Cardiac muscle cell (in vitro differentiated cells and primary cell): ENCODE measurements at places on chromosomes 1 and 21.

- DNase-seq = no peak
Observed at GRCh38 chr1:53316766-53317581, 10.9 kb downstream of the LRP8 start.

DNA sequence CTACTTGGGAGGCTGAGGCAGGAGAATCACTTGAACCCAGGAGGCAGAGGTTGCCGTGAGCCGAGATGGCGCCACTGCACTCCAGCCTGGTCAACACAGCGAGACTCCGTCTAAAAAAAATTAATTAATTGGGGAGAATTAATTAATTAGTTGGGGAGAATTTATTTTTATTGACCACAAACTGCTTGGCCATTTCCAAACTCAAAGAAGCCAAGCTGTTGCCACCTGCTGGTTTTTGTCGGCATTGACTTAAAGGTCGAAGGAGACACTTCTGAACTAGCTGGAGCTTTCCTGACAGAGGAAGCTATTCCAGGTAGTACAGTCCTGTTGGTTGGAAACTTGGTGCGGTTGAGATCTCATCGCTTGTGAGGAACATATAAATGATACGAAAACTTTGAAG is 13.1 kb downstream of the MAP1LC3C start:
- peak; percentile 45 for DNase-seq

GRCh38 chr1:197982256-197982655 is 65.1 kb downstream of the LHX9 start:
- no peak for DNase-seq

DNA sequence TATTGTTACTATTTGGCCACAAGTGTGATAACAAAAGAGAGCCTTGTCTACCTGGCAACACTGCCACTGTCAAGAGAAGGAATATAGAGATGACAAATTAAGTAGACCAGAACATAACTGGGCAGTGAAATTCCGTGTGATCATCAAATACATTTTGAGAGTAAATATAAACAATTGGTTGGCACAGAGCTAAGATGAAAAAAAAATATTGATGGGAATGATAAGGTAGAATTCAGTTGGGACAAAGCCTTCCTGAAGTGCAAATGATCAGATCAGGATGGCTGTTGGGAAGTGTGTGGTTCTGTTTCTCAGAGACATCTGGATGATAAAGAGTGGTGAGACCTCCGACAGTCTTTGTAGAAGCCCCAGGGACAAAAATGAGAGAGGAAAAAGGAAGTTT is 205.5 kb upstream of the CAMK1G start:
- no peak for DNase-seq

DNA sequence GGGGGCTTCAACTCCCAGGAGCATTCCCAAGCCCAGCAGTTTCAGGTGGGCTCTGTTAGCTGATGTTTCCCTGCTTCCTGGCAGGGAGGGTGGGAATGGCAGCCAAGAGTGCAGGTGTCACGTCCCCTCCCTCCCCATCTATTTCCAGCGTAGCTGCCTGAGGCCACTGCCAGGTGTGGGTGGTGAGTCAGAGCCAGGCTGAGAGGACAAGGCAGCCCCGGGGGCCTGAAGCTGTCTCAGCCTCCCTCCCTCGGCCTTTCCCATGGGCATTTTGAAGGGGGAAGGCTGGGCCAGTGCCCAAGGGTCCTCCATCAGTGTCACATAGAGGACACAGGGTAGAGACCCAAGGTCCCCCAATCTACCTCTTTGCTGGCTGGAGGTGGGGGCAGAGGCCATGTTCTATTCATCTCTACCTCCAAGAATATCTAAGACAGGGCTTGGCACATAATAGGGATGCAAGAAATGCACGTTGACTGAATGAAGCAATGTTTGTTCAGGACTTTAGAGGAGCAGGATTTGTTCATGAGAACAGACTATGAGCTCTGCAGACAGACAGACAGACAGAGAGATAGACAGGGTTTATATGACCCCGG is 34.4 kb upstream of the ID3 start:
- DNase-seq = no peak

DNA sequence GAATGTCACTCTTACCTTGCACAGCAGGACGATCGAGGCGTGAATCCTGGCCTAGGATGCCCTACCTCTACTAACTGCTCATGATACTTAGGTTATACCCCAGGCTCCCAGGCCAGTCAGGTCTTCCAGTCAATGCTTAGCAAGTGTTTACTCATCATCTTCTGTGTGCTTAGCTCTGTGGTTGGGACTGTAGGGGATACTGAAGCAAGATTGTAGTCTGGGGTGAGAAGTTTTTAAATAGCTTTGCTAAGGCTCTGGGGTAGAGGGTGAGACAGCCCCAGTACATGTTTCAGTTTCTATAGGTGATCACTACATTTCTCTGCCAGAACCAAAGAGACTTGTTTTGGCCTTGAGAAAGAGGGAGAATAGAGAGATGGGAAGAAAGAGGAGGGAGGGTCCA is 250.8 kb upstream of the KIAA0040 start:
- DNase-seq = no peak

DNA sequence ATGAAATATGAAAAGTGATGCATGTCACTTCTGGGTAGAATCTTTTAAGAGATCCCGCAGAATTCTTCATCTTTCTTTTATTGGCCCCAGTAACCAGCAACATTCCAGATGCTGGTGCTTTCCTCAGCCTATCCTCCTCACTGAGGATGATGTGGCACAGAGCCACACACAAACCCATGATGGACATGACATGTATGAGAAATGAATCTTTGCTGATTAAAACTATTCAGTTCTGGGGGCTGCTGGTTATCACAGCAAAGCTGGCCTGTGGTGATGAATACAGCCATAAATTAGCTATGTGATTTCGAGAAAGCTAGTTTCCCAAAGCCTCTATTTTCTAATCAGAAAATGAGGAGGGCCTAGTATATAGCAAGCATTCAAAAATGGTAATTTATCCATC is 8.3 kb upstream of the ERICH3 start:
- DNase-seq = no peak

GRCh38 chr1:63787875-63788274 is 14.1 kb downstream of the ROR1 start:
- DNase-seq = peak; percentile 29

DNA sequence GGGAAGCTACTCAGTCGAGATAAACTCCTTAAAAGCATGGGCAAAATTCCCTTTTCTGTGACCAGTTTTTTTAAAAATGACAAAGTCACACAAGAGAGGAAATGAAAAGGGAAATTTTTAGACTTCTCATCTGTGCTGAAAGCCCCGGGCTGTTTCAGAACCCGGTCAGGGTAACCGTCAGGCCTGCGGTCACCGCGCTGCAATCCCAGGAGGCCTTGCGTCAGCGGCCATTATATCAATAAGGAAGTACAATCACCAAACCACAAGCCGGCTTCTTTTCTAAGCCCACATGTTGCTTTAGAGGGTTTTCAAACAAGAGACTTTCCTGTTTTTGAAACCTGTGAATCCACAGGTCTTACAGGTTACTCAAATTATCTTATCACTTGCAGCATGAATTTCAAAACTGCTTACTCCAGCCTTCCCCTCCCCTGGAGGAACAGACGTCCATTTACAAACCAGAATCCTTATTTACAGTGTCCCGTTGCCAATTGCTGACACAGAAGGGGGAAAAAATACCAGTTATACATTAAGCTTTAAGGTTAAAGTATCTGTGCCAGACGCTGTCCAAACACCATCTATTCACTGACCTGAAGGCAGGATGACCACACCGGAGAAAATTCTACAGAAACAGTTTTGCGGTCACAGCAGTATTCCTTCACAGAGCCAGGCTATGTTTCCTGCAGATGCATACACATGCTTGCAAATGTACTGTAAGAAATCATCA is 165.3 kb downstream of the TOMM20 start:
- DNase-seq = peak; percentile 93

DNA sequence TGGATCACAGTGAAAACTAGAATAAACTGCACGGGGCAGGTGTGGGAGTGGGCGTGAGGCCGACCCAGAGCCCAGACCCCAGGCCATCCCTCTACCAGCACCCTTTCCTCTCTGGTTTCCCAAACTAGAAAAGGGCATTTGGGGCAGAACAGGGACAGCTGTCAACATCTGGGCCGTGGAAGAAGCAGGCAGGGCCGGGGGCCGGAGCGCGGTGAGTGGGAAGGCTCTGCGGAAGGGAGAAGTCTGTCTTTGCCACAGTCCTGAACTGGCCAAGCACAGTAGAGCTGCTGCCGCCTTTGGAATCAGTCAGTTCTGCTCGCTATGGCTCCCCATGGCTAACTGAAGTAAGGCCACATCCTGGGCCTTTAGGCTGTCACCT is 6.6 kb downstream of the CCDC24 start:
- no peak for DNase-seq

DNA sequence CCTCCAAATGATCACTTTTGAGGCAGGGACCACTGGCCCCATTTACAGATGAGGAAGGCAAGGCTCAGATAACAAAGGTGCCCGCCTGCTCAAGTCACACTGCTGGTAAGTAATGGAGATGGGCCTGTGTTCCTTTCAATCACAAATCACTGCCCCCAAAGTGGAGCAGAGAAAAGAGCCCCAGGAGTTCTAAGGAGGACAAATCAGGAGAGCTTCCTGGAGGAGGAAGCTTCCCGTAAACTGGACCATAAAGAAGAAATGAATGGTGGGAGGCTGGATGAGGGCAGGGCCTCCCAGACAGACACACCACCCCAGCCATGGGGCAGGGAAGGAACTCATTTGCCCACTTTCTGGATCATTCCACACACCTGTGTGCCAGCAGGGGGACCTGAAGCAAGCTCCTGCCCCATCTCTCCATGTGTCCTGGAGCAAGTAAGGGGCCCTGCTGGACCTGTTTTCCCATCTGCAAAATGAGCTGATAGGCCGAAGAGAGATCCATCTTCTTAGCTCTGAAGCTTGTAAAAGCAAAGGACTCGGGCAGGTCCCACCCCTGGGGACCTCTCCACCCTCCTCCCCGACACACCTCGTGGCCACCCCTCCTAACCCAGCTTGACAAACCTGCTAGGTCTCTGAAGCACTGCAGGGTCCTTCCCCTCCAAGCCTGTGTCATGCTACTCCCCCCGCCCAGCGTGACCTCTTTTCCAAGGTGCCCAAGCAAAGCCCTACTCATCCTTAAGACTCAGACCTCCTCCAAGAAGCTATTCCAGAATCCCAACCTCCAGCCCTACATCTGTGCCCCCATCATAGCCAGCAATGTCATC is 5.5 kb downstream of the LAPTM5 start:
- DNase-seq = no peak

GRCh38 chr1:29439615-29440014 is 203.3 kb downstream of the PTPRU start:
- no peak for DNase-seq

DNA sequence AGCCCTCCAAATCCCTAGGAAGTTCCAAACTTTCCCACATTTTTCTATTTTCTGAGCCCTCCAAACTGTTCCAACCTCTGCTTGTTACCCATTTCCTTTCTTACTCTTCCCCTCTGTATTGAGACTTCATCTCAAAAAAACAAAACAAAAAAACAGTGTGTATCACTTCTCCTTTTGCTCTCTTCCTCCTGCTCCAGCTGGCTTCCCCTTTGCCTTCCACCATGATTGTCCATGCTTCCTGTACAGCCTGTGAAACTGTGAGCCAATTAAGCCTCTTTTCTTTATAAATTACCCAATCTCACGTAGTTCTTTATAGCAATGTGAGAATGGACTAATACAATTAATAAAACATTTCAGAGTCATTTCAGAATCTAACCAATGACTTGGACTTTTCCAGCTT is 69.6 kb upstream of the KRTAP19-8 start:
- DNase-seq = no peak

- no peak for DNase-seq
Observed at GRCh38 chr1:183769956-183770815, 34.7 kb upstream of the RGL1 start.

DNA sequence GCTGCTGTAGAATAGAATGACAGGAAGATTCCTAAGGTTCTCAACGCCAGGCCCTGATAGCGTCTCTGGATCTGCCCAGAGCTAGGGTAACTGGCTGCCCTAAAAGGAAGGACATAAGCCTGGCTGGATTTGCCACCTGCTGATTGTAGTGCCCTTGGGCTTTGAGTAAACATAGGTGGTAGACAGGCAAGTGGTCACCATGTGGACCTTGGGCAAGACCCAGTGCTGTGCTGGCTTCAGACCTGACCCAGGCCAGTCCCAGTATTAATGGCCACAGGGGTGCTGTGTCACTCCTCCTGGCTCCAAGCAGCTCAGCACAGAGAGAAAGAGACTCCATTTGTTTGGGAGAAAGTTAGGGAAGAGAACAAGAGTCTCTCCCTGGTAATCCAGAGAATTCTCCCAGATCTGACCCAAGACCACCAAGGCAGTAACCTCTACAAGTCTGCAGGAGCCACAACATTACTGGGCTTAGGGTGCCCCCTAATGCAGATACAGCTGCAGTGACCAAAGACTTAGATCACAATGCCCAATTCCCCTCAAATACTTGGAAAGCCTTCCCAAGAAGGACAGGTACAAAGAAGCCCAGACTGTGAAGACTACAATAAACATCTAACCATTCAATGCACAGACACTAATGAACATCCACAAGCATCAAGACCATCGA is 44.5 kb downstream of the PHTF1 start:
- DNase-seq = no peak

GRCh38 chr1:84704872-84705417 is 14.7 kb upstream of the SSX2IP start:
- DNase-seq = no peak

DNA sequence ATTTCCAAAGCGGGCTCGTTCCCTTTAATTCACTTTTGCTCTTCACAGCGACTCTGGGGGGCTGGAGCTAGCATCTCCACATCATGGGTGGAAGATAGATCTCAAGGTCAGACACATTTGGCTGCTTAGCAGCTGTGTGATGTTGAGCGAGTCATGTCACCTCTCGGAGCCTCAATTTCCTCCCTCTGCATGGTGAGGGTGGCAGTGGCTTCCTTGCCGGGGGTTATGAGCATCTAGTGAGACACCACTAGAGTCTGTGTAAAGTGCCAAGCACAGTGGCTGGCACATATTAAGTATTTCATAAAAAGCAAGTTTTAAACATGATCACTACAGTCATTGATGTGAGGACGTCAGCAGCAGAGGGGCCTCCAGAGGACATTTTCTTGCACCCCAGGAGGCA is 16.9 kb upstream of the ECE1 start:
- no peak for DNase-seq

- DNase-seq = no peak
Observed at GRCh38 chr1:234530672-234531071, 51.7 kb upstream of the TARBP1 start.

- DNase-seq = no peak
Observed at GRCh38 chr1:54836594-54836993, 35.5 kb upstream of the TTC22 start.

- DNase-seq = no peak
Observed at GRCh38 chr21:41634858-41635257, 126.9 kb upstream of the TMPRSS2 start.

- no peak for DNase-seq
Observed at GRCh38 chr1:87219141-87219540, 109.5 kb upstream of the LMO4 start.
